ENCODE measurements at places on chromosomes 5 and 9. TPM values are rescaled to one million over a fixed set of nuclear protein-coding genes. Genes with fewer than 3 reads are reported as not detected.

DNA sequence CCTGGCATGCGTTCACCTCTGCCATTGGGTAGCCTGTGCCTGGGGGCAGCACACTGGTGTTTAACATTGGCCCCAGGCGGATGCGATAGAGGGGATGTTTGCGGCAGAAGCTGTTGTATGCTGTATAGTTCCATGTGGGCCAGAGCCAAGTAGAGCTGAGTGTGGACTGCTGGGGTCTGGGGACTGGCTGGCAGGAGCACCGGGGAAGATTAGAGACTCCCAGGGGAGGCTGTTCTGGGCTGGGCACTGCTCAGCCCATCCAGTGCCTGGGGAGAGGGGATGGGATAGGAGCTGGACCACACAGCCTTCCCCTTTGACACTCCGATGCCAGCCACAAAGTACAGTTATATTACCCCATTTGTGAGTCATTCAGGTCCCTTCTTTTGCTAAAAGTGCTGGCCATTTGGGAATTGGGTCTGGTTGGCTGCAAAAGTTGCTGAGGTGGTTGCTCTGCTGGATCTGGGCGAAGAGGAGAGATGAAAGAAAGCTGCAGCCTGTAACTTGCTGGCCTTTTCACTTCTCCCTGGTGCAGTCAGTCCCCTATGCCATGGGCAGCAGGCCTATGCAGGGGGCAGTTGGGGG is 73.8 kb downstream of the RGS3 start:
- no peak for DNase-seq
- H3K4me1 ChIP-seq = no peaks in the 10 kb centered on the region
- no peak overlapping the region for H3K4me3 ChIP-seq
- H3K27ac ChIP-seq = no peak overlapping the region
- H3K36me3 ChIP-seq = peaks cover 28% of the 10 kb centered on the region

DNA sequence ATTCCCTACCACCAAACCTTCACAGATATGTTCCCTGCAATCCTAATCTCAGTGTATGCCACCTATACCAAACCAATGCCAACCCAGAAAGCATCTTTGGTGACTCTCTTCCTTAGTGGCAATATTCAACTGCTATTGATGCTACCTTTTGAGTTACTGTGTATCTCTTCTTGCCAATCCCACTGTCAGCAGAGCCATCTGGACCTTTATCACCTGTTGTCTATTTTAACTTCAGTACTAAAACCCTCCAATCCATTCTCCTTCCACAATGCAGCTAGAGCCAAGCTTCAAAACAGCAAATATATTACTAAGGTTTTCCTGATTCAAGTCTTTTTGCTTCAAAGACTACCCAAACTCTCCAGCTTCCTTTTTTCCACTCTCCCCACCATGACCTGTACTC is 777.2 kb upstream of the DMAC1 start:
- H3K27ac ChIP-seq = no peak overlapping the region
- no peak for DNase-seq
- no peaks in the 10 kb centered on the region for H3K4me1 ChIP-seq
- no peaks in the 10 kb centered on the region for H3K27me3 ChIP-seq

- no peaks in the 10 kb centered on the region for H3K27me3 ChIP-seq
- H3K36me3 ChIP-seq = no peaks in the 10 kb centered on the region
- no peak overlapping the region for H3K27ac ChIP-seq
- no peak overlapping the region for H3K4me3 ChIP-seq
Observed at GRCh38 chr9:103928442-103928841, 165.7 kb upstream of the SMC2 start.

- DNase-seq = no peak
- no peak overlapping the region for H3K4me3 ChIP-seq
- H3K4me1 ChIP-seq = no peaks in the 10 kb centered on the region
- H3K27me3 ChIP-seq = no peaks in the 10 kb centered on the region
- no peaks in the 10 kb centered on the region for H3K36me3 ChIP-seq
- no peak overlapping the region for H3K27ac ChIP-seq
Observed at GRCh38 chr9:84779883-84780282, 110.4 kb downstream of the NTRK2 start.

DNA sequence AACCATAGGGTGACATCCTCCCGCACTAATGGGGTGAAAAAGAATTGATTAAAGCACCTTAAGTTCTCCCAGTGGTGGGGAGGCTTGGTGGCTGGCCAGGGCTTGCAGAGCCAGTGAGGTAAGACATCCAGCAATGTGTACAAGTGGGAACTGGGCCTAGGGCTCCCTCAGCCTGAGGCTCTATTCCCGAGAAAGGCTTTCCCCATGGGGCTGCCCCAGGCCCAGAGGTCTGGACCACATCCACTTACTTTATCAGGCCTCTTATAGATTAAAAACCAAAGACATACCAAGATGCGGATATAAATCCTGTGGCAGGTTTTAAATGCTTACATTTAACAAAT is 35.3 kb downstream of the C5orf15 start:
- DNase-seq = no peak
- H3K36me3 ChIP-seq = no peaks in the 10 kb centered on the region
- peaks cover 18% of the 10 kb centered on the region for H3K4me1 ChIP-seq
- no peaks in the 10 kb centered on the region for H3K27me3 ChIP-seq
- peak overlapping the region; percentile 20 for H3K27ac ChIP-seq
- no peak overlapping the region for H3K4me3 ChIP-seq

DNA sequence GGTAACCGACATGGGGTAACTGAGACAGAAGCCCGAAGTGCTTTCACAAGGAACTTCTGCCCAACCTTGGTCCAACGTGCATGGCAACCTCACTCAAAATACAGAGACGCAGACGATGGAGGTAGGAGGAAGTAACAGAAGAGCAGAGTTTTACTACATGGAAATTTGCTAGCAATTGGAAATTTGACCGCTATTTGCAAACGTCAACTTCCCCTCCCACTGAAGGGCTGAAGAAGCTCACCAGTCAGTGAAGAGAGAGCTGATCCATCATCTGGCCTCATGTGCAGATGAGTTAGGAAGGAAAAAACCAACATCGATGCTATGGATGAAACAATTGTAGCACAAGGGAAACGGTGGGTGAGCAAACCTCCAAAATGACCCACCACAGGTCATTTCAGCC is 196.7 kb downstream of the RGS3 start:
- no peak overlapping the region for H3K4me3 ChIP-seq
- no peak overlapping the region for H3K27ac ChIP-seq
- peaks cover 6% of the 10 kb centered on the region for H3K27me3 ChIP-seq
- no peaks in the 10 kb centered on the region for H3K4me1 ChIP-seq
- no peaks in the 10 kb centered on the region for H3K36me3 ChIP-seq

PAPPA gene
- not detected for total RNA-seq

RPS23 gene
- 2,206 TPM for total RNA-seq
